ENCODE measurements at places on chromosomes 3 and 15.

- no peak for DNase-seq
These were observed 115.8 kb downstream of the ADAMTS9 start for GRCh38 chr3:64571982-64572381.

GRCh38 chr3:51938780-51939425, 2.8 kb downstream of the RRP9 start:
- no peak for DNase-seq

DNA sequence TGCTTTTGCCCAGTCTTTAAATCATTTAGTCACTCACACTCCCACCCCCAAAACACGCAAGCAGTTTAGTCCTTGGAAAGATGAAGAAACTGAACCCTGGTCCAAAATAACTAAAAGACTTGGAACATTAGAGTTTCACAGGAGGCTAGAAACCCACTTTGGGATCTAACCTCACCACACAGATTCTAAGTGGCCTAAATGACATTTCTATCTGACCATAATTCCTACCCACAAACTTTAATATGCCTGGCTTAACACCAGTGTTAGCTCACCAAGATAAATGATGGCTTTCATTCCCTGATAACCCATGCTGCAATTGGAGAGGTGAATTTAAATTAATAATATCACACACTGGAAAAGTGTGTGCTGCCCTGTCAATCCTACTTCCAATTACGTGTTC, 295.3 kb upstream of the UBE2E2 start:
- DNase-seq: no peak

GRCh38 chr3:8204853-8205650, 296.6 kb upstream of the LMCD1 start:
- DNase-seq: no peak

- DNase-seq: no peak
These were observed 9.4 kb downstream of the ESYT3 start for GRCh38 chr3:138443521-138444503.

DNA sequence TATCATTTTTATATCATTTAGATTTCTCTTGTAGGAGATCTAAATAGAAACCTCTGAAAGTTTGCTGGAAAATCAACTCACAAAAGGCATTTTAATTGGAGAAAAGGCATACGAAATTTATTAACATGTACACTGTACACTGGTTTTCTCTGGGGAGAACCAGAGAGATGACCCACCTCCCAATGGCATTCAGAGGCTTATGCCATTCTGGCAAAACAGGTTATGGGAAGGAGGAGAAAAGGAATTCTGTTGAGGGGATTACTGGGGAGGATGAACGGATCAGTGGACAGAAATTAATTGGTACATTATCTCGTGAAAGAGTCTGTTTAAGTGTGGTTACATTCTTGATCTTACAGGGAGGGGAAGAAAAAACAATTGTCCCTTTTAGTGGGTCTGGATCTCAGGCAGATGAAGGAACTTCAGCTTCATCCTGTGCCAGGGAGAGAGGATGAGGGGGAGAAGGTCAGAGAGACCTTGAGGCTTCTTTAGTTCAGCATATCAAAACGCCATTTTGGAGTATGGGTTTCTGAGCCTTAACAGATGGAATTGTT, 16.5 kb downstream of the RAB11A start:
- no peak for DNase-seq

- no peak for DNase-seq
These were observed 285.6 kb downstream of the GRM7 start for GRCh38 chr3:7146529-7146928.

DNA sequence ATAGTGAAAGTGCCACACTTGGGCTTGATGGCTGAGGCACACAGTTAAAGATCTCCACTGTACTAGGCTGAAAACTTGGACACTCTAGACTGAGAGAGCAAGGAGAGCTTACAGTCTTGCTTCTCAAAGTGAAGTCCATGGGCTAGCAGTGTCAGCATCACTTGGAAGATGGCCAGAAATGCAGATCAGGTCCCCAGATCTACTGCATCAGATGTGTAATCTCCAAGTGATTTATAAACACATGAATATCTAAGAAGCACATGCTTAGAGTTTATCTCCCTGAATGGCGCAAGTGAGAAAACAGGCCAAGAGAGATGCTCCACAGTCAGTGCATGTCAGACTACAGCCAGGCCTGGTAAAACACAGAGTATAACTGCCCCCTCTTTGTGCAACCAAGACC, 308.6 kb downstream of the CLSTN2 start:
- DNase-seq: no peak

DNA sequence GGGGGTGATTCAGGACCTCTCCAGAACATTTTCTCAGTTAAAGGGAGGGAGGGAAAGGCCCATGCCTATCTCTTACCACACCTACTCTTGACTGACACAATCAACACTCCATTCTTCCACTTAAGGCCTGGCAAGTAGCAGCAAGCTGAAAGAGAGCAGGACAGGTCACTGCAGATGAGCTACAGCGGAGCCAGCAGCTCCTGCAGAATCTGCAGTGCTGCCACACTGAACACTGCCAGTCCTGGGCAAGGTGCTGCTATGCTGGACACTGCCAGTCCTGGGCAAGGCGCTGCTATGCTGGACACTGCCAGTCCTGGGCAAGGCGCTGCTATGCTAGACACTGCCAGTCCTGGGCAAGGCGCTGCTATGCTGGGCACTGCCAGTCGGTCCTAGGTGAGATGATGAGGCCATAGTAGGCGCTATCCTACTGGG, 143.7 kb downstream of the MYLK start:
- DNase-seq: no peak

DNA sequence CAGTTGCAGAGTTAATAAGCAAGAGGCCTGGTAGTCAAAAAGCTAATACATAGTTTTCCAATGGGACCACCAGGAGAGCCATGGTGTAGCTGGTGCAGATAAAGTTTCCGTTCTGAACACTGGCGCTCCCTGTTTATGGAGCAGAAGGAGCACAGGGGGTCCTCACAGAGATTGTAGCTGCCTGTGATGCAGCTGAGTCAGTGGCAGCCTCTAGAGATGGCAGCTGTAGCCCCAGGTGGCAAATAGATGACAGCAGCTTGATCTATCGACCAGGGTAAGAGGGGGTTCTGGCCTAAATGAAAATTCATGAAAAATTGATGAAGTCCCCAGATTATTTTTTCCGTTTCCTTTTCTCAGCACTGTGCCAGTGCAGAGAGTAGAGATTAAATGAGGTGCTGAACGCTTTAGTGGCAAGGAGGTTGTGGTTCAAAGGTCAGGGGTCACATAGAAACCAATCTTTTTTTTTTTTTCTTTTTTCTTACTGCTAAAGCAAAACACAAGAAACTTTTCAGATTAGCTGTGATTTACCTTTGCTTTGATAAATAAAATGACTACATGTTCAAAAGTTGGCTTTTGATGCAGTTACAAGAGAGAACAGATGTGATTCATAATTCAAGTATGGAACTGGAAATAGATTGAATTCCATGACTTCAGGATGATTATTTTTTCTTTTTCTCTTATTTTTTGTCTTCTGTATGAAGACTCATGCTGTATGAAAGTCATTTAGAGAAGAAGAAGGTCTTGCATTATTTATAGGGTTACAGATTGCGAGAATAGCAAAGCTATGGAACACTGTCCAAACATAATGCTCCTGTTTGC, 63.3 kb downstream of the ROBO2 start:
- peak; percentile 76 for DNase-seq

DNA sequence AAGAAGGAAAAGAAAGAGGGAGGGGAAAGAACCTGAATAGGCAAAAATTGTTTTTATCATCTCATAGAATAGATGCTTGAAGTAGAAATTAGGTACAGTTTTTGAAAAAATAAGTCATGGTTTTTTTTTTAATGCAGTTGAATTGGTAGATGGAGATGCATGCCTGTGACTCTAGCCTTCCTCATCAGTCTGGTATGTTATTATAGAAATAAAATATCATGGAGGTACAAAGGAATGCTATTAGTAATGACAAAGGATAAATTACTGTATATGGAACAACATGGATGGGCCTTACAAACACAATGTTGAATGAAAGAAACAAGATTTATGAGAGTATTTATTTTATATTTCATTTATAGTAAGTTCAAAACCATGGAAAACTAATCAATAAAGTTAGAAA, 162.4 kb upstream of the GALNT15 start:
- no peak for DNase-seq

DNA sequence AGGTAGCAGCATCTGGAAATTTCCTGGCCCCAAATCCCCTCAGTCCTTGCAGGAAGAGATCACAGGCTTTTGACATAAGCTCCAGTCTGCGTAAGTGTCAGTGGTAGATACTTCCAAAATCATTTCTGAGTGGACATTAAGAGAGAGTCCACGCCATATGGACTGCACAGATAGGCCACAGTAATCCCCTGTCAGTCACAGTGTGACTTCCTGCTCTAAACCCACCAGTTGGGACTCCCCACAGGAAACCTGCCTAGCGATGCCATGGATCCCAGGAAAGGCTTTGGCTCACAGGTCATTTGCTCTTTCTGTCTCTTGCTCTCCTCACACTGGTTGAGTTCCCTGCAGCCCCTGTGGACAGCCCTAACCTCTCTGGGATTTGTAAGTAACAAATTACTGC, 28.8 kb upstream of the MKRN3 start:
- DNase-seq: no peak

DNA sequence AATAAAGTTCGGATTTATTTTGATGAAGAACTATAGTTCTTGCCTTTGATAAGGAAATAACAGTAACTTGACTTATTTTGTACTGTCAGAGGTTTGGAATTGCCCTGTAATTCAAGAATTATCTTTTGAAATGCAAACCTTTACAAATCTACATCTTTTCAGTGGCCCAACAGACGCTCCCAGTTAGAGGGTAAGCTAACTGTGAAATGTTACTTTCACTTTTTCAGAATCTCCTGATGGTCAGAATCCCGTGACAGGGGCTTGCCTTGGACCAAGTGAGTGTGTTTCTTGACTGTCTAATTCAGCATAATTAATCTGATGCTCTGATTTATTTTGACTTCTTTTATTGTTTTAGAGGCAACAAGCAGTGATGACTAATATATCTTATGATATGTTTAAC, 262.5 kb downstream of the PLOD2 start:
- no peak for DNase-seq
